ENCODE measurements at places on chromosomes 7 and 10.

- no peak for DNase-seq
These were observed 36.3 kb downstream of the ARID5B start for GRCh38 chr10:61937631-61938351.

GRCh38 chr10:47283848-47284247 lies 16.1 kb upstream of the GDF10 start:
- DNase-seq: no peak

GRCh38 chr7:108423089-108423989 lies 32.9 kb downstream of the NRCAM start:
- DNase-seq: no peak

DNA sequence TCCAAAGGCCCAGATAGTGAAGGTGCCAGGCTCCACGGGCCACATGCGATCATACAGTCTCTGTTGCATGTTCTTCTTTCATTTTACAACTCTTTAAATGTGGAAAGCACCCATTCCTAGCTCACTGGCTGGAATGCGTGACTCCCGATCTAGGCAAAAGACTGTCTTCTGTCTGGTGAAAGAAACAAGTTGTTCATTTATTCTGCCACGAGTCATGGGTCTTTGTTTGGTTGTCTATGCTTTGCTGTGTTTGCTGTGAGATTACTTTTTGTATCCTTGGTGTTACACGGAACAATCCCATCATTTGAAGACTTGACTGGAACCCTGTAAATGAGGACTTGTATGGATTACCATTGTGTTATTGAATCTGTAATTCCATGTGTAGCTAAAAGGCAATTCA lies 41.9 kb downstream of the NPVF start:
- DNase-seq: no peak

DNA sequence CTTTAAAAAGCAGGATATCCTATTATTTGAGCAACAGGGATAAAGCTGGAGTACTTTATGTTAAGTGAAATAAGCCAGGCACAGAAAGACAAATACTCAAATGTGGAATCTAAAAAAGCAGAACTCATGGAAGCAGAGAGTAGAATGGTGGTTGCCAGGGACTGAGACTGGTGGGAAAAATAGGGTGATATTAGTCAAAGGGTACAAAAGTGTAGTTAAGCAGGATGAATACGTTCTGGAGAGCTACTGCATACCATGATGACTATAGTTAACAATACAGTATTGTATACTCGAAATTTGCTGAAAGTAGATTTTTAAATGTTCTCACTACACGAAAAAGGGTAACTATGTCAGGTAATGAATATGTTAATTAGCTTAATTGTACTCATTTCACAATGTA lies 125.5 kb upstream of the VSTM2A start:
- no peak for DNase-seq

GRCh38 chr7:17183630-17184328 lies 114.7 kb upstream of the AHR start:
- no peak for DNase-seq

DNA sequence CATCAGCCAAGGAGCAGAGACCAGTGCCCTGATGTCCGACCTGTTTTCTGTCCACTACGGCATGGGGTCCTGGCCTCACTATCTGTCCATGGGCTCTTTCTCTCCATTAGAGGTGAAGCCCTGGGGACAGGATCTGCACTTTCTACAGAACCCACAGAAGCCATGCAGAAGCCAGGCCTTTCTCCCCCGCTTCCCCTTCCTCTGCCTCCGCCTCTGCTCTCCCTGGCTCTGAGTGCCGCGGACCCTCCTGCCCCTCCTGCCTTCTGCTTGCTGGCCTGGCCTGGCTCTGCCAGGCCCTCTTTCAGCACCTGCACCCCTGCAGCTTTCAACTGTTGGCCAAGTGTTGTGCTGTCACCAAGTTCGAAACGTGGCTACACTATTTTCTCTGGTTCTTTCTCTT lies 439.8 kb upstream of the ZMIZ1 start:
- DNase-seq: no peak

- no peak for DNase-seq
These were observed 35.3 kb upstream of the AGK start for GRCh38 chr7:141515941-141516340.

DNA sequence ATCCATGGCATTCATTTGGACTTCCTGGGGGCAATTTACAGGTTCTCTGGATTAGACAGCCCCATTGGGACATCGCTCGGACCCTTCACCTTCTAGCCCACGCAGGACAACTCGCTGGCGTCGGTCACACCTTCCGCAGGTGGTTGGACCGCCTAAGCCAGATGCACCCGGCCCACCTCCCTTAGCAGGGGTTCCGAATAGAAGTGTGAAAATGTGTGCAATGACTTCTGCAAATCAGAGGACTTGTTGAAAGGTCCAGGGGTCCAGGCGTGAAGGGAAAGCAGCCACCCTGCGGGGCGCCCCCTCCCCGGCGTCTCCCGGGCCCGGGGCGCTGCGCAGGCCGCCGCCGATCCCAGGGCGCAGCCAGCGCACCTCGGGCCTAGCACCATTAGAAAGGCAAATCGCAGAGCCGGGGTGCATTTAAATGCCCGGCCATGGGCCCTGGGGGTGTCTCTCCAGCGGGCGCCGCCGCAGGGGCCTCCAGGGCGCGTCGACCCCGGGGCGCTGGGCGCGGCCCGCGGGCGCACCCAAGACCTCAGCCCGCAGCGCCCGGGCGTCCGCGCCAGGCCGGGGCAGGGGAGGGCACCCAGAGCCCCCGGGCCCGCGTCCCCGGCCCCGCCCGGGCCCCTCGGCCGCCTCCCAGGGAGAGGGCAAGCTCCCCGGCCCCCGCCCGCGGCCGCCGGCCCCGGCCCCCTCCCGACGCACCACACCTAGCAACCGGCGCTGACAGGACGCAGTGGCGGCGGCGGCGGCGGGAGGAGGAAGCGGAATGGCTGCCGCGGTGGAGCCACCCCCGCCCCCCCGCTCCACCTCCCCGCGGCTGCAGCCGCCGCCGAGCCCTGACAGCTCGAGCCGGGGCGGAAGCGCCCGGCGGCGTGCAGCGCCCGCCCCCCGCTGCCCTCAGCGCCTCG lies 1.2 kb downstream of the JAZF1 start:
- DNase-seq: peak; percentile 55

GRCh38 chr7:19090526-19090925 lies 26.9 kb downstream of the TWIST1 start:
- DNase-seq: no peak

DNA sequence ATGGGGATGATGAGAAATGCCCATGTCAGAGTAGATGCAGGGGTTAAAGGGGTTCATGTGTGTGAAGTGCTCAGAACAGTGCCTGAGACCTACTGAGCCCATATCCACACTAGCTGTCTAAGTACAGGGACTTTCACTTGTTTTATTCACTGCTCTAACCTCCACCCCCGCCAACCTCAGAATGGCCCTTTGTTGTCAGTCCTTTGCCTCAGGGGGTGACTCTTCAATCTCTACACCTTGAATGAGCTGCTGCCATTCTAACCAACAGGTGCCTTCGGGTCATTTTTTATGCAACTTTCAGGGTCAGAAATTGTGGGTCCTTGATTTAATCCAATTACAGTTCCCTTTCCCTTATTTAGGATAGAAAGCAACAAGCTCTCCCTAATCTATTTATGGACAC lies 26.2 kb downstream of the VSTM4 start:
- DNase-seq: no peak

DNA sequence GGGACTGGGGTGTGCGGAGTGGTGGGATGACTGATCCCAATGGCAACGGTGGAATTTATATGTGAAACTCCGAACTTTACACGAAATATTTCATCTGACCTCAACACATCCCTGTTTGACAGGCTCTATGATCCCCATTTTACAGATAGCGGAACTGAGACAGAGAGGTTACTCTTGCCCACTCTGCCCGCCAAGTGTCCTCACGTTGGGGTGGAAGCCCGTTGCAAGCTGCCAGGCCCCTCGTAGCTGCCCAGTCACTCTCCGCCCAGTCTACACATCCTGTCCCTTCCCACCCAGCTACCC lies 397 bp upstream of the NFE2L3 start:
- DNase-seq: no peak

GRCh38 chr7:28207486-28208158 lies 27.0 kb upstream of the JAZF1 start:
- DNase-seq: no peak

DNA sequence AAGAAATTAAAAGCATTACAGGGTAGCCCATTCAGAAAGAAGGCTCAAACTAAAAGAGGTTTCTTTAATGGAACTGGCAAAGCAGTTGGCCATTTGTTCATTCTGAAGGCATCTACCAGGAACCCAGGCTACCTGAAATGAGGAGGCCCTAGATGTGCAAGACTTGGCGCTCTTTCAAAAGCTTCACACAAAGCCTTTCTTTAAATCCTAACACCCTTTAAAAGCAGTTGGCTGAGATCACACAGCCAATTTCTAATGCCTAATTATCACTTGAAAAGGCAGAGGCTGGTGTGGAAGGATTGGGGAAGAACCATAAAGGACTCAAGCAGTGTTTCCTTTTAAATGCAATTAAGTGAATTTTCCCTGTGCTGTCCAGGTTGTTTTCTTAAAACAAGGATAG lies 23.2 kb downstream of the PPP1R17 start:
- no peak for DNase-seq

DNA sequence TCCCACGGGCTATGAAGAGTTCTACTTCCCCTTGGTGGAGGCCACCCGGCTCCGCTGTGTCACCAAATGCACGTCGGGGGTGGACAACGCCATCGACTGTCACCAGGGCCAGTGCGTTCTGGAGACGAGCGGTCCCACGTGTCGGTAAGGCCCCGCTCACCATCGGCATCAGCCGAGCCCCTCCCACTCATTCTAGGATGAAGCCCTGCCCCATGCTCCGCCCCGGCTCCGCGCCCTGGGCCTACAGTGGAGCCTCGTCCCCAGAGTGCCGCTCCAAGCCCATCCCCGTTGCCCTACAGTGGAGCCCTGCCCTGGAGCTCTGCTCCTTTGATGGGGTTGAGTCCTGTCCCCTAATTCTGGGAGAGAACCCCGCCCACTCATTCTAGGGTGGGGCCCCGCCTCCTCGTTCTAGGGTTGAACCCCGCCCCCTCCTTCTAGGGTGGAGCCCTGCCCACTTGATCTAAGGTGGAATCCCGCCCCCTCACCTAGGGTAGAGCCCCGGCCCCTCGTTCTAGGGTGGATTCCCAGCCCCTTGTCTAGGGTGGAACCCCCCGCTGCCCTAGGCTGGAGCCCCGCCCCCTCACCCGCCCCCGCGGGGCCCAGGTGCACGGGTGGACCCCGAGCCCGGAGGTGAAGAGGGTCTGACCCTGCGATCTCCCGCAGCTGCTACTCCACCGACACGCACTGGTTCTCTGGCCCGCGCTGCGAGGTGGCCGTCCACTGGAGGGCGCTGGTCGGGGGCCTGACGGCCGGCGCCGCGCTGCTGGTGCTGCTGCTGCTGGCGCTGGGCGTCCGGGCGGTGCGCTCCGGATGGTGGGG lies 3.4 kb upstream of the MUC12 start:
- DNase-seq: peak; percentile 45

DNA sequence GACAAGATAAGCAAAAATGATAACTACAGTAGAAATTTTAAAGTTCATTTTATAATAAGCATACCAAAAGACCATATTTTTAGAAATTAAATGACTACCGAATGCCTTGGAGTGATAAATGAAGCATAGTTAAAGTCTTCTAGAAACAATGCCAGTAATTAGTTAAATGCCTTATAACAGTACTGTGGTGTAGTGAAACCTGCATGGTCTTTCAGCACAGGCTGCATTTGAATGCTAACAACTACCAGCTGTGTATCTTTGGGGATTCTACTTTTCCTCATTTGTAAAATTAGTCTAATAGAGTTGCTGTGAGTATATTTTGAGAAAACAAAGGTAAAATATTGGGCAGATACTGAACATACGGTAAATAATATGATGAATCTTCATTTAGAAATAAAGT lies 25.1 kb downstream of the TSPAN12 start:
- no peak for DNase-seq

DNA sequence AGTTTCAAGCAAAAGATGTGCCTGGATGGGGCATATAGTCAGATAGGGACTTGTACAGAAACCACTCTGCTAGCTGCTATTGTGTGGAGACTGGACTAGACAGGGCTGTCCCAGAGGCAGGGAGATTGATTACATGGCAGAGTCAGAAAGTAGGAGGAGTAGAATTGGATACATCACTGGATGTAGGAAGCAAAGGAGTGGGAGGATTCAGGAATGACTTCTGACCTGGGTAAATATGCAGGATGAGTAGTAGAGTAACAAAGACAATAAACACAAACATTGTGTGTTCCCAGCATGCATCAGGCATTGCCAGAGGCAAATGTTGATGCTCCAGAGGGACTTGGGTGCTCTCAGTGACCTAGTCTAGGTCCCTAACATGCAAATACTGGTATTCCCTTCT lies 30.9 kb upstream of the MAT1A start:
- no peak for DNase-seq

DNA sequence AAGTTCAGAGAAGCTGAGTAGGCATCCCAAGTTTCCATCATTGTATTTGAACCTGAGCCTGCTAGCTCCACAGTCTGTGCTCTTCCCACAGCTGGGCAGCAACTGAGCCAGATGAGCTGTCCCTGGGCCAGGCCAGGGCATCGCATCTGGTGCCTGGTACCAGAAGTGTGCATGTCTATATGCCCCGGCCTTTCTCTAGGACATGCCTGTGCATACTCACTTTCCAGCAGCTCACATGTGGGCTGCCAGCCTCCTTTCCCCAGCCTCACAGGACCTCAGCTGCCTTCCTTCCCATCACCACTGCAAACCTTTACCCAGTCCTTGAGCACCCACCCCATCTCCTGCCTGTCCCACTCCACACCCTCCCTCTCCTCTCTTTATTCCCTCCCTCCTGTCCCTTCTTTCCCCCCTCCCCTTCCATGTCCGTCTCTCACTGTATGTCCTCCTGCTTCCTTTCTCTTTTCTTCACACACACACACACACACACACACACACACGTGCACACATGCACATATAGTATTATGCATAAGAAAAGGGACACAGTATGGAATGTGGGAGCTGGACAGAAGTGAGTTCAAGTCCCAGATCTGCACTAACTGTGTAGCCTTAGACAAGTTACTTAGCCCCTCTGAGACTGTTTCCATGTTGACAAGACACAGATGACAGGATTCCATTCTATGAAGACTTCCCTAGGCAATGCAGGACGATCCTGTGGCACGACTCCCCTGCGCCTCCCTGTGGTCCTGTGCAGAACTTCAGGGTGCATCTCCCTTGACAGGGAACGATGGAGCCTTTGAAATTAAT lies 10.9 kb downstream of the CDHR1 start:
- DNase-seq: peak; percentile 31

DNA sequence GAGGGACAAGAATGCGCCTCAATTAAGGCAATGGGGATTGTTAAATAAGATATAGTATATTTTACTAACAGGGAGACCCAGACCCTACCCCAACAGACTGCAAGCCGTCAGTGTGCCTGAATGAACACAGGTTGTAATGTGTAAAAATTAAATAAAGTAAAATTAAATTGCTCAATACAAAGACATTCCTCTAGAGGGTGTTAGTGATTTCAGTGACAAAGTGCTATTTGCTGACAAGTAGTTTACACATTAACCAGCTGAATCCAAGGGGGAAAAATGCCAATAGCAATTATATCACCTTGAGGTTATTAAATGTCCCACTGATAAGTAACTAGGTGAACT lies 110.5 kb downstream of the EBF3 start:
- DNase-seq: no peak

All from stimulated activated CD8-positive, alpha-beta memory T cell treated with anti-CD3 and anti-CD28 coated beads, Interleukin-4, amount 100 ng/mL, for 1 hour (primary cell).